Stimulated activated CD8-positive, alpha-beta memory T cell treated with anti-CD3 and anti-CD28 coated beads, Interleukin-15, amount 100 ng/mL, for 24 hours (primary cell): ENCODE measurements at places on chromosomes 5 and 9.

DNA sequence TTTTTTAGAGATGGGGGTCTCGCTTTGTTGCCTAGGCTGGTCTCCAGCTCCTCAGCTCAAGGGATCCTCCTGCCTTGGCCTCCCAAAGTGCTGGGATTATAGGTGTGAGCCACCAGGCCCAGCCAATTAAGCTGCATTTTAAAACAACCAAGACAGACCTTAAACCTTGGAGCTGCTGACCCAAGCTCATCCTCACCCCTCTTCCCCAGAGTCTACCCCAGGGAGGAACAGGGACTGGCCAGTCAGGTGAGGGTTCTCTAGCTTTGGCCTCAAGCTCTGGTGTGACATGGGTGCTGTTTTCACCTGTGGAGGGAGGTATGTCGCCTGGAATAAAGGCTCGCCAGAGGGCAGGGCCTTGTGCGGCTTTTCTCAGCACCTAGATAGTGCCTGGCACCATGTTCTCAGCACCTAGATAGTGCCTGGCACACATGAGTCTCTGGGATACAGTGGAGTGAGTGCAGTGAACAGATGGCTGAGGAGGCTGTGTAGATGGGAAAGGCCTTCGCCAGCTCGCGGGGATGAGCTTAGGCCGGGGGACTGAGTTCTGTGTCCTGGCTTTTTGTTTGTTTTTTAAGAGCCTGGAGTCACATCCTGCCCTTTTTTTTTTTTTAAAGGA lies 7.4 kb downstream of the CDK9 start:
- no peak for DNase-seq

- no peak for DNase-seq
Observed at GRCh38 chr5:149410721-149411432, 31.8 kb upstream of the IL17B start.

GRCh38 chr5:118701791-118702190 lies 286.6 kb downstream of the DTWD2 start:
- no peak for DNase-seq

- DNase-seq = no peak
Observed at GRCh38 chr5:78560000-78560855, 88.3 kb downstream of the LHFPL2 start.

- DNase-seq = no peak
Observed at GRCh38 chr5:123719004-123719403, 207.0 kb downstream of the CSNK1G3 start.

DNA sequence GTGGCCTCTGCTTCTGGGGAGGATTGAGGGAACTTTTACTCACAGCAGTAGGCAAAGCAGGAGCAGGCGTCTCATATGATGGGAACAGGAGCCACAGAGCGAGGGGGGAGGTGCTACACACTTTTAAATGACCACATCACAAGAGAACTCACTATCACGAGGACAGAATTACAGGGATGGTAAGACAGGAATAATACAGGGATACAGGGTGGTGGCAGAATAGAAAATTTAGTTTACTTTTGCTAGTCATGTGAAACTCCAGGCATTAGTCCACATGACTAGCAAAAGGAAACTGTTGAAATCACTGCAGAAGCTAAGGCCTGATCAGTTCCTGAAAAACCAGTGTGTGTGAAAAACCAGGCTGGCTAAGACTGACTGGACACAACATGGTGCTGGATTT lies 382.4 kb downstream of the NNT start:
- DNase-seq = no peak

DNA sequence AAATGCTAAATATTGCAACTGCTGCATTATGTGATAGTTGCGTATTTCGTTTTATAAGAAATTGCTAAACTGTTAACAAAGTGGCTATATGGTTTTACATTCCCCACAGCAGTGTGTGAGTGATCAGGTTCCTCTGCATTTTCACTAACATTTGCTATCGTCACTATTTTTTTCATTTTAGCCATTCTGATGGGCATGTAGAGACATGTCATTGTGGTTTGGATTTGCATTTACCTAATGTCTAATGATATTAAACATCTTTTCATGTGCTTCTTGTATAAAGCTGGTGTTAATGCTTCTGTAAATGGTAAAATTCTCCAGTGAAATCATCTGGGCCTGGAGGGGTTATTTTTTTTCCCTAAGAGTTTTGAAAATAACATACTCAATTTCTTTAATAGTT lies 61.6 kb downstream of the ERCC6L2 start:
- DNase-seq = no peak

- no peak for DNase-seq
Observed at GRCh38 chr9:136627703-136628102, 35.0 kb upstream of the EGFL7 start.
